ENCODE measurements at places on chromosomes 1 and 21. TPM values are rescaled to one million over a fixed set of nuclear protein-coding genes. Genes with fewer than 3 reads are reported as not detected.

GRCh38 chr1:175195798-175196197 is 3.2 kb upstream of the KIAA0040 start:
- no peak for DNase-seq

GRCh38 chr1:170664093-170664827 is at the start of gene PRRX1:
Gene PRRX1 (plus strand): TSS chr1:170664131. CDS start chr1:170664219, 88 bp downstream.
- DNase-seq: no peak

DNA sequence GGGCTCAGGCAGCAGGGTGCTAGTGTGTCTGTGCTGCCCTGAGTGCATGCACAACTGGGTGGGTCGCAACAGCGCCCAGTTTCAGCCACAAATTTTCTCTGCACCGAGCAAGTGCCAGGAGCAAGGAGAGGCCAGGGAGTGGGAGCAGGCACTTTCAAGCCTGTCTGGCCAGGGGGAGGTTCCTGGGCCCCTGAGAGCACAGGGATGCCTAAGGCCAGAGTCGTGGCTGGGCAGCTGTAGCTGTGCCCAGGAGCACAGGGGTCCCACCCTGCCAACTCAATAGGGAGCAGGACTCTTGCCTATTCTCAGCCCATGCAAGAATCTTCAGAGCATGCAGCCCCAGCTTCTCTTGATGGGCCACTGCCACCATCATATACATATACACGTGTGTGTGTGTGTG is 1577.4 kb downstream of the KCNT2 start:
- no peak for DNase-seq

DNA sequence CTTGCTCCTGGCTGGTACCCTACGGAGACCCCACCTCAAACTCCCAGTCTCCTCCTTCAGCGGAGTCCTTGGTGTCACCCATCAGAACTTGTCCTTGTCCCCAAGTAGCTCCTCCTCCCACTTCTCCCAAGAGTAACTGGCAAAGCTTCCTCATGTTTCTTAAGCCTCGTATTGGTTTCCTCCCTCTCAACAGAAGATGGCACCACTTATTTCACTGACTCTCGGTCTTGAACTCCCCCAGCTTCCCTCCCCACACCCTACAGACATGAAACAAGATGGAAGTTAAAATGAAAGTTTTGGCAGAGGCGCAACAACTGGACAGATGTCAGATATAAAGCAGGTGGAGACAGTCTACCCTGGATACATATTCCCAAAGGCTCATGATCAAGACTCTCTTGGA is 13.4 kb downstream of the RAB7B start:
- no peak for DNase-seq

- peak; percentile 88 for DNase-seq
Measured at GRCh38 chr21:37072274-37072987, 440 bp downstream of the PIGP start.

DNA sequence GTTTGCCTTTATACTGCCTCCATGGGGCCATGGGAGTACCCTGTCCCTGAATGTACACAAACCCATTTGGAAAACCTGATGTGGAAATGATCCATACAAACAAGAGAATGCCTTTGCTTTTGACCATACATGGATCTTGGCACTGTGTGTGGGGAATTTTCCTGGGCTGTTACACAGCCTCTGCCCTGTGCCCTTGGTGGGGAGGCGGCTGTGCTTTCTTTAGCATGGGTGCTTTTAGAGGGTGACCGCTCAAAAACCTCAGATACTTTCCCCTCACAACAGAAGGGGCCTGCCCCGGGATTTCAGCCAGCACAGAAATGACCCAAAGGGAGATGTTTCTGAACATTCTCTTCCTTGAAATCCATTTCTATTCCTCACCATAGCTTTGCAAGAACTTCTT is 194.8 kb downstream of the LMO4 start:
- DNase-seq: no peak

- no peak for DNase-seq
Measured at GRCh38 chr1:46815133-46815532, 16.3 kb downstream of the CYP4B1 start.

DNA sequence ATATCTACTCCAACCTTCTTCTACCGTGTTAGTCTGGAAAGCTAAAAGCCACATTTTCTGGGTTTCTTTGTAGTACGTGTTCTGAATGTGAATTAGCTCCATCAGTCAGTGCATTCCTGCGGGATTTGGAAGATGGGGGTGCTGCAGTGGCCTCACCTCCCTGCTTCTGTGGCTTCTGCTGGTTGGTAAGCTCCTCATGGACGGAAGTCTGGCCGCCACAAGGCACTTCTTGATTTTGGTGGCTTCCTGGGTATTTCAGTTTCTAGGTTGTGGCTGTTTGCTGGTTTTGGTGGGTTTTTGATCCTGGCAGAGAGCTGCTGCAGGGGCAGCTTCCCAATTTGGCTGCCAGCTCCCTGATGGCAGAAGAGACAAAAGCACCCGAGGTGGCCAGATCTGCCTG is 20.9 kb upstream of the TACSTD2 start:
- DNase-seq: no peak

GRCh38 chr1:248788327-248788726 is 32.8 kb upstream of the LYPD8 start:
- DNase-seq: no peak

DNA sequence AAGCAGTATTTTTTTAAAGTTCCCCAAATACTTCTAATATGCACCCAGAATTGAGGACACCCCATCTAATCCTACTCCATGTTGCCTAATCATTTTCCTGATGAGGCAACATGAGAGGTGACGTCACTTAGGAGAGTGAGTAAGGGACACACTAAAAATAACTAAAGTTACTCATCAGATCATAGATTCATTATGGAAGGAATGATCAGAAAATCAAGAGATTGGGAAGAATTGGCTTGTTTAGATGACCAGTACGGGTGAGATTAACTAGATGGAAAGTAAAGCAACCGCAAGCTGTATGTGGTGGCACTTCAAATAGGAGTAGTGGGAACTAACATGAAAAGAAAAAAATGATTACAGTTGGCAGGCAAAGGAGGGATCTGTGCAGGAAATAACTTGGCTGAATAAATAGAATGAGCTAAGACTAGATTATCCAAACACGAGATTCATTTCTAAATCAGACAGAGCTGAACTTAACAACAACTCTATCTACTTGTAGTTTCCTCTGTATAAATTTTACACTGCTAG is 61.4 kb upstream of the CXADR start:
- no peak for DNase-seq

DNA sequence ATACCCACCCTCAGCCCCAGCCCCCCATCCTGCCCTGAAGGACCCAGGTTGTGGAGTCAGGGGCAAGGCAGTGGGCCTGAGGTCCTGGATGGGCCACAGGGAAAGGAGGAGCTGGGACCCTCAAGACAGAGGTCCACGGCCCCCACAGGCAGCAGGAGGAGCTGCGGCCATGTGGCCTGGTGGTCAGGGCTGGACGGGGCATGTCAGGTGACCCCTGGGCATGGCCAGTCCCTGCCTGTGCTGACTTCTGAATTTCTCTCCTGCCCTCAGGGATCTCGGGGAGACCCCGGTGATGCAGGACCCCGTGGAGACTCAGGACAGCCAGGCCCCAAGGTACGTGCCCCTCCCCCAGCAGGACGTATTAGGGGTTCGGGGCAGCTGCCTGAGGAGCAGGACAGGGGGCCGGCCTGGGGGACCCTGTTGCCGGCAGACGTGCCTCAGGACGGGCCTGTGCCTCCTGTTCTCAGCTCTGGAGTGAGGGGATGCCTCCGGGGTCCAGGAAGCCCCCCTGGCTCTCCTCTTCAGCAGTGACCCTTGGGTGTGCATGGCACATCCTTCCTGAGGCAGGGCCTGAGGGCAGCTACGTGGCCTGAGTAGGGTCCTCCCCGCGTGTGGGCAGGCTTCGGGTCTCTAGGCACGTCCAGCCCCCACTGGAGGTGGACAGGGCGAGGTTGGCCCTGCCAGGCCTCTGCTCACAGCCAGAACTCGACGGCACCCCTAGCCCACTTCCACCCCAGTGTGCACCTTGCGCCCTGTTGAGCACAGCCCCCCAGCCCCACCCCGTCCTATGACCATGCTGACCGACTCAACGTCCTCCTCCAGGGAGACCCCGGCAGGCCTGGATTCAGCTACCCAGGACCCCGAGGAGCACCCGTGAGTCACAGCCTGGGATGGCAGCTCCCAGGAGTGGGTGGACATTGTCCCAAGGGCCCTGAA is 23.6 kb downstream of the COL6A2 start:
- no peak for DNase-seq

DNA sequence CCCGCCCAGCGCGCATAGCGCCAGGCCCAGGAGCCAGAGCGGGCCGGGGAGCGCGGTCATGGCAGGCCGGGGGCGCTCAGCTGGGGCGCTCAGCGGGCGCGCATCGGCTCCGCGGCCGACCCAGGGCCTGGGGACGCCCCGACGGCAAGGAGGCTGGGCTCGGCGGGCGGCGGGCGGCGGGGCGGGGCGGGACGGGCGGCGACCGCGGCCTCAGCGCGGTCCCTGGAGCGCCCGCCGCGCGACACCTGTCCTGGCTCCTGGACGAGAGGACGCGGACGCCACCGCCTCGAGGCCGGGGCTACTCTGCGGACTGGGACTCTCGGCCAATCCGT is 273 bp downstream of the BMP8B start:
- no peak for DNase-seq

DNA sequence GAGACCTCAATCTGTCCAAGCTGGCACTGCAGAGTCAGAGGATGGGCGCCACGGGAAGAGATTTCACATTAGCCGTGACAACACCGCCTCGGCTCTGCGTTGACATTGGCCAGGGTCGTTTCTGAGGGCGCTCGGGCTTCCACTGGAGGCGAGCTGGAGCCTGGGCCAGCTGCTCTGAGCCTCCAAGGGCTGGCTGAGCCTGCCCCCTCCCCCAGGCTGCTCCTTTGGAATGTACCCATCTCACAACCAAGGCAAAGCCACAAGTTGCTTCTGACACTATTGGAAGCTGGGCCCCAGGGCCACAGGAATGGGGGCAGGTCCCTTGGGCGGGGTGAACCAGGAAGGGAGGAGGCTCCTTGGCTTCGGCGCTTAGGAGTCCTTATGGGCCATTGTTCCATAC is 12.7 kb downstream of the GPR3 start:
- DNase-seq: no peak

DNA sequence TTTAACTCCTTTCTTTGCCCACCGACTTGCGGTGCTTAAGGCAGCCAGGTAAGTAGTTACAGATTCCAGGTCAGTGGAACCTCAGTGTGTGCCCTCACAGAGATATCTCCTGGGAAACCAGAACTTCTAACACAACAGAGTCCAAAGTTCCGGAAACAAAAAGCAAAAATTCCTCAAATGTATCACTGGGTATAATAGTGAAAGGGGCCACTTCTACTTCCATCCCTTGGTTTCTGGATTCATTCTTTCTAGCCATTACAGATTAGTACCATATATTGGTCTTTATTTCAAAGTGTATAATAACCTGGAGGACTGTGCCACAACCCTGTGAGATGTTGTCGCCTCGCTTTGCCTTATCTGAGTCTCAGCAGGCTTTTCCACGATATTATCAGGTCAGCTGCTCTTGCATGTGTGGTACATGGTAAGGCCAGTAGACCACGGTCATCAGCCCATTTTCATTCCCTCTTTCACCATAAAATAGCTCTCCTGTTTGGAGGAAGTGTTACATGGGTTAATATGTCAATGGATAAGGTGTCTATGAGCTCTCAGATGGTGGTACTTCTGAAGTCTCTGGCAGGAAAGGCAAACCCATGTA is 14.9 kb upstream of the VASH2 start:
- DNase-seq: no peak

DNA sequence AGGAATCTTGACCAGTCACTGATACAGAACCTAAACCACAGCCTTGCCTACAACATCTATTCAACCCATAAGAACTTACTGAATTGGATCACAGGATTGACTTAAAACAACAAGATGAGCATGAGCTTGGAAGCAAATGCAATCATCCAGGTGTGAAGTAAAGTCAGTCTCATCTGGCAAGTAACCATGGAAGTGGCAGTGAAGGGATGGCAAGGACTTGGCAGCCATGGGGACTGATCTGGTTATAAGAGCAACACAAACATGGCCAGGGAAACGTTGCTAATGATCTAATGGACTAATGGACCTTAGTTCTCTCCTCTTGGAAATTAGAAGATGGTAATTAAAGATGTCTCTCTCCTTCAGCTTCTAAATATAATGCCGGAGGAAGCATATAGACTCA is 133.1 kb downstream of the VAV3 start:
- DNase-seq: no peak

DNA sequence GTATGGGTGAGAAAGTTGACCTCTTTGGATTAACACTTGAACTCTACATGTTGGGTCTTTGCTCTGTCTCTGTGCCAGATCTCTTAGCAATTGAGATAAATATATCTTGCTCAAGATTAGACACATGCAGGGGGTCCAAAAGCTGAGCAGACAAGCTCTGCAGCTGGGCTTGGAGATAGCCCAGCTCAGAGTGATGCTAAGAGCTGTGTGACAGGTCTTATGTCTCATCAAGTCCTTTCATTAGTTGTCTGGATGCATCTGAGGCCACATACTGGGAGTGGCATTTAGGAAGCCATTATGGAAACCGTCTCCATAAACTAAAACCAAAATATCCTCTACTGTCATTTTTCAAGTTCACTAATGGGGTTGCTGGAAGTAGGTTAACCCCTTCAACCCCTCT is 289.4 kb upstream of the DUSP10 start:
- no peak for DNase-seq

DNA sequence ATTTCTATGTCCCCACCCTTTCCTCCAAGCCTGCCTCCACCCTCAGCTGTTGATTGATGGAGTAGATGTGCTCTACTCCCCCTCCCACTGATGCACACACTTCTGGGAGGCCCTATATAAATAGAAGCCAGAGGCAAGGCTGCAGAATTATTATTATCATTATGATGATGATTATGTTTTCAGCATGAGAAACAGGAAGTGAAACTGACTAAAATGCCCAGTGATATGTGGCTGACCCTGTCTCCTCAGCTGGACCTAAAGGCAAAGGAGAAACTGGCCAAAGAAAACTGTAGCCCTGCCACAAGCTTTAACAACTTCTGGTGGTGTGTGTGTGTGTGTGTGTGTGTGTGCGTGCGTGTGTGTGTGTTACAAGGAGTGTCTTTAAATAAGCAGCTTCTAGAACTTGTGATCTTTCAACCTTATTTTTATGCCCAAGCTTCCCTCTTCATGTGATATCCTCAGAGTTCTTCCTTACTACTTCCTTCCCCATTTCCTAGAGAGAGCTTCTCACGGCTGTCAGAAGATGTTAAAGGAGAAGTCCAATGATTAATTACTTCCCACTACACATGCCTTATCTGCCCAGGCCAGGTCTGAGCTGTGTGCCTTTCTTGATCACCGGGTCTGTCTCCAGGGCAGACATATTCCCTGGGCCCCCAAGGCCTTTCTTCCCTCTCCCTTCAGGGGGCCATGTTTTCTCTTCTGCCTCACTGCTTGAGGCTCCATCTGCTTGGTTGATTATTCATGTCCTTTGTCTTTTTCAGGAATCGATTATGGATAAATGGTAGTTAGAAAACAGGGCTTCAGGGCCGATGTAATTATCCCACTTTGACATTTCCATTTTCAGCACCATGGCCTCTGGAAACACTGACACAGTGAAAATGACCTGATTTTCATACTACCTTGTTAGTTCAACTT is 11.6 kb upstream of the MAPKAPK2 start:
- no peak for DNase-seq

Gene CHI3L2
- total RNA-seq: 9.5 TPM

Gene SMYD2
- total RNA-seq: 44.6 TPM

Gene PIGR
- not detected for total RNA-seq

Gene PLA2G4A
- total RNA-seq: 2.6 TPM

Gene SELP
- total RNA-seq: not detected

Gene NENF
- total RNA-seq: 83.4 TPM

Gene PPM1J
- 4.2 TPM for total RNA-seq

Gene TINAGL1
- total RNA-seq: 12.6 TPM

Gene ITLN1
- not detected for total RNA-seq

Gene IL22RA1
- not detected for total RNA-seq

Gene LCE1B
- total RNA-seq: not detected

Gene SLC35F3
- 31.5 TPM for total RNA-seq

Measured in dorsolateral prefrontal cortex (tissue), 122 donors.